ENCODE measurements at places on chromosomes 16 and 17.

- DNase-seq, result no peak
Measured at GRCh38 chr17:828761-829160, 46.6 kb downstream of the MRM3 start.

- DNase-seq, result no peak
Measured at GRCh38 chr17:57929386-57929785, 25.8 kb downstream of the CUEDC1 start.

DNA sequence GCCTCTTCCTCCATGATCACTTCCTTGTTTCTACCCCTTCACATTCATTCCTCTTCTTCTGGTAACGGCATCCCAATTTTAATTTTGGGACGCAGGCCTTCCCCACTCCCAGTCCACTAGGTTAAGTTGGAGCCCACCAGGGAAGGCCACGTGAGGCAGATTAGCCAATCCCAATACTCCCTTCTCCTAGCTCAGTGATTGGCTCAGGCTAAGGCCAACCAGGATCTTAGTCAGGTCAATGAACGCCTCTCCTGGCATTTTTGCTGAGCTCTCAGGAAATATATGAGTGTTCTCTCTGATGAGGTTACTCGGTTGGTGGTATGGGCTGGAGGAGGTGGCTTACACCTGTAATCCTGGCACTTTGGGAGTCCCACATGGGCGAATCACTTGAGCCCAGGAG is 15.4 kb downstream of the SEZ6L2 start:
- no peak for DNase-seq

DNA sequence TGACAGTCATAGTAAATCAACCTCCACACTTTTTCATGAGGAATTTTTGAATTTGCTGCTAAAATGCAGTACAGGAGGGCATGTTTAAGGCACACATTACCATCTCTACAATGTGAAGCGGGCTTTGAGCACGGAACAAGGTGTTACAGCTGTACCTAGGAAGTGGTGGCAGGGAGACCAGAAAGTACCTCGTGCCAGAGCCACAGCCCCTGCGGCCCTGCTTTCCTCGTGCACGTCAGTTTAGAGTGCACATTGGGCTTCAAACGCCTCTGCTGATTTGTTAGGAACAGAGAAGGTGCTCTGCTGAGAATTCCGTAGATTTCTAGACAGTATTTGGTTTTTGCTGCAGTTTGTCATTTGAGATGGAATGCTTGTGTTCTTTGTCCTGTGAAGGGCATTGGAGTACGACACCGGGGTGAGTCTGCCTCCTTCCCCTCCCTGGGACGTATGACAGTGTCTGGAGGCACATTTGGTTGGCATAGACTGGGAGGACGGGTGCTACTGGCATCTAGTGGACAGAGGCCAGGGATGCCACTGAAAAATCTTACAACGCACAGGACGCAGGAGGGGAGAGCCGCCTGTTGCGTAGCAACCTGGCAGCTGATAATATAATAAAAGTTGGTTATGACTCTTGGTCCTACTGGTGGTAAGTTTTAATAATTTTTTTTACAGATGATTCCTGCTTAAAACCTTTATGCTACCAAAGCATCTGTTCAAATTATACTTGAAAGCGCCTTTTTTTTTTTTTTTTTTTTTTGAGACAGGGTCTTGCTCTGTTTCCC is 9.1 kb downstream of the FOXK2 start:
- no peak for DNase-seq
